ENCODE measurements at places on chromosomes 2 and 18.

GRCh38 chr2:230913406-230914143 is 11.5 kb downstream of the GPR55 start:
- DNase-seq: no peak

GRCh38 chr2:98472132-98472650 is 27.5 kb downstream of the INPP4A start:
- DNase-seq: no peak

DNA sequence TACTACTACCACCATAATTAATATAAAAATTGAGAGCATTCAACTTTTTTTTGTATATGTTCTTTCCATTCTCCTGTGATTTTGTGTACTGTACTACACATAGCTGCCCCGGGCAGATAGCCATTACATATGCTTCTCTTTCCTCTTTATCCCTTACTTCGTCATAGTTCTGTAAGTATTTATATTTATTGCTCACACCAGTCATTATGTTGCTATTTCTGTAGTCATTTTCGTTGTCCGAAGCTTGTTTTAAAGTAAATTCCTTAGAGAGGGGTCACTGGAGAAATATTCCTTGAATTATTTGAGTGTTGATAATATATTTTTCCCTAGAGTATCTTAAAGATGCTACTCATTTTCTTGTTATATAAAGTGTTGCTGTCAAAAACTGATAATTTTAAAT is 144.0 kb downstream of the CLIP4 start:
- peak; percentile 72 for DNase-seq

DNA sequence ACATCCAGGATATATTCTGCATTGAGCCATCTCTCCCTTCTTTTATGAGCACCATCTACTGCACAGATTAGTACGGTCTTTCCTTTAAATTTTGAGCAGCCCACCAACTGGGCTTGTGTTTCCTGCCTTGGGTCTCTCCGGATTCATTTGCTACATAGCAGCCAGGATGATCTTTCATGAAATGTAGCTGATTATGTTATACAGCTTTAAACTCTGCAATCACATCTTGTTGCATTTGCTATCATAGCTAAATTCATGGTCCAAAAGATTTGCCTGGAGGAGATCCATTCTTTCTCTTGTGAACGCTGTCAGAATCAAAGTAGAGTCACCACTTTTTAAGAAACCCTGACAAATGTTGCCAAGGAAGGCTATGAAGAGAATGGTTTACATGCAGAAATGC is 215.1 kb upstream of the LRRTM4 start:
- DNase-seq: no peak

Data from EL (cell line).